ENCODE measurements at places on chromosomes 6 and 20.

- DNase-seq, result no peak
Measured at GRCh38 chr6:74606582-74607071, 599.2 kb downstream of the COL12A1 start.

GRCh38 chr6:44473393-44474189 lies 86.1 kb downstream of the CDC5L start:
- DNase-seq, result no peak

GRCh38 chr6:111759836-111760785 lies 113.1 kb downstream of the FYN start:
- DNase-seq, result no peak

DNA sequence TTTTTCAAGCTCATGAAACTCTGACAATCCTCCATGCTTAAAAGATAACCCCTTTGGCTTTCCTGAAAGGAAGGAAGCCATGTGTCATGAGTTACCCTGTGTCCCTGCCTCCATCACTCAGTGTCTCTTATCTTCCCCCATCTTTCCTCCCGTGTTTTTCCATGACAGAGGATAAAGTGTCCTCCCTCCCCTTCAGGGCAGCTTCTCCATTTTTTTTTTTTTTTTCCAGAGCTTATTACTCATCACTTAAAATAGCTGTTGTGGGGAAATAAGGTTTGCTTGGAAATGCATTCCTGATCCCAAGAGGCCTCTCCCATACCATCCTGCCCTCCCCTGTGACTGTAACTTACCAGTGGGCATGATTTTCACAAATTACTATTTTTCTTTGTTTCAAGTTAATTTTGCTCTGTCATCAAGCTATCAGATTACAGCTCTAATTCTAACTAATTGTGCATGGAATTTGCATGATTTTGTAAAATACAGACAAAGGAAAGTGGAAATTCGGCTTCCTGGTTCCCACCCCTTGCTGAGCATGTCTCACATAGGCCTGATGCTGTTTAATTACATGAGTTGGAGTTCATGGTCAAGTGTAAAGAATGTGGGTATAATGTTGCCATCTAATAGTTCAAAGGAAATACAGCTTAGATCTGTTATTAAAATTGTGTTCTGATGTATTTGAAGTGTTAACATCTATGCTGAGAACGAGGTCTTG lies 614.5 kb upstream of the FLRT3 start:
- DNase-seq, result no peak

- no peak for DNase-seq
Measured at GRCh38 chr20:23019403-23019802, 15.7 kb upstream of the SSTR4 start.

DNA sequence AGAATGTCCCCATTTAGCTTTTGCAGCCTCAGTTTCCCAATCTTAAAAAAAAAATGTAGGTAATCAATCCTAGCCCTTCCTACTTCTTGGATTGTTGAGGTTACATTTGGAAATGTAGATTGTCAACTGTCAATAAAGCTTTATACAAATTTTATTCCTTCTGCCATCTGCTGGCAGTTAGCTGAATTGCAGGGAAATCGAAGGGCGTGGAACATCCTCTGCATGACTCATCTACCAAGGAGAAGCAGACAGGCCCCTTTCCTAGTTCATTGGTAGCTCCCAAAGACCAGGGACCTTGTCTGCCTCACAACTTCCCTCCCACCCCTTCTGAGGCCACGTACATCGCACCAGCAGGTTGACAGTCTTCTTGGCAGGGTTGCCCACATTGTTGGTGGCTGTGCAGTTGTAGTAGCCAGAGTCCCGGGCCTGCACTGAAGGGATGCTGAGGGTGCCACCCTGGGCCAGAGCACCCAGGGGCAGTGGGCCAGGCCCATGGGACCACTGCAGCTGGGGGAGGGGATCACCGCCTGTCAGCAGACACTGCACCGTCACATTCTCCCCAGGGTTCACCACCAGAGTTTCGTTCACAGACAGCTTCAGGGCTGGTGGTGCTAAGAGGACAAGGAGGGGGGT lies 43.6 kb downstream of the MDGA1 start:
- DNase-seq, result peak; percentile 49

DNA sequence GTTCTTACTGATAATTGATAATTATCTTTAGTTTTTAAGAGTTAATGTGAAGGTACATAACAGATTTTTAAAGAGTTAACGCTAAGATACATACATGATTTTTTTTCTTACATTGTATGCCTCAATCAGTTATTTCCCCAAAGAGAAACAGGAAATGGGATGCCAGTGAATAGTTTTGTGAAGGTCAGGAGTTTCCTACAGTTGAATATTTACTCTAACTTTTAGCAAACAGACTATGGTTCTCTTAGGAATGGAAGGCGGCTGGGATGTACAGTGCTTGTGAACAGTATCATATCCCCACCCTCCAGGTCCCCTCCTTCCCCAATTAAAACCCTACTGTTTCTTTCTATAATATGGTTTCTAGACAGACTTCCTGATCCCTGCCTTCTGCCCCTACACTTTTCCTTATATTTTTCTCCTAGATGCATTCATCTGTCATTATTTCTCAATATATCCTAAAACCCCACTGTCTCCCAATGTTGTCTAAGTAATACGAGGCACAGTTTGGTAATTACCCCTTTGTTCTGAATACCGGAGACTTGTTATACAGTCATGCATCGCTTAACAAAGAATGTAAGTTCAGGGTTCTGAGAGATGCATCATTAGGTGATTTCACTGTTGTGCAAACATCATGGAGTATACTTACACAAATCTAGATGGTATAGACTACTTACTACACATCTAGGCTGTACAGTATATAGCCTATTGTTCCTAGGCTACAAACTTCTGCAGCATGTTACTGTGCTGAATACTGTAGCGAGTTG lies 29.2 kb downstream of the SLC35A1 start:
- DNase-seq, result no peak

Measured in HL-60 (cell line).